ENCODE measurements at places on chromosomes 12 and 14.

DNA sequence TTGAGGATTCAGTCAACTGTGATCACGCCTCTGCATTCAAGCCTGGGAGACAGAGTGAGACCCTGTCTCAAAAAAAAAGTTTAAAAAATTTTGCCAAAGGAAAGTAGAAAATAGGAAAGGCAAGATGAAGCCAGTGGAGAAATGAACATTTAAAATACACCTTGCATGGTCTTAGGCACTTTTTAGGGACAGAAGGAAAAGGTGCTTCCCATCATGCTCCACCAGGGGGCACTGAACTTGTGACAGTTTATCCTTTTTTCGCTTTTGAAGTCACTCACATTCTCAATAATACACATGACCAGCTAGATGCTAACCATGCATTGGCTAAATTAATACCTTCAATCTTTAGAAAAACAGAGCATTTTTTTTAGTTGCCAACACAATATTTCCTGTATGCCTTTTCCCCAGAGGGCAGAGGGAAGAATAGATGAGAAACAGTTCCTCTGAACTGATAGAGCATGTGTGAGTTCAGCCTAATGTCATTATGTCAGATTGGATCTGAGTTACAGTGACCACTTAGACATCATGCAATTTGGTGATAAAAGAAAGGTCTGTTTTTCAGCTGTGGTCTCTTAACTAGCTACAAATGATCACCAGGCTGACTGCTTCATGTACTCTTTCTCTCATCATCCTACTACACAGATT lies 221.8 kb upstream of the SSTR1 start:
- no peak for DNase-seq

GRCh38 chr14:47240748-47241437 lies 434.5 kb downstream of the MDGA2 start:
- DNase-seq, result no peak

DNA sequence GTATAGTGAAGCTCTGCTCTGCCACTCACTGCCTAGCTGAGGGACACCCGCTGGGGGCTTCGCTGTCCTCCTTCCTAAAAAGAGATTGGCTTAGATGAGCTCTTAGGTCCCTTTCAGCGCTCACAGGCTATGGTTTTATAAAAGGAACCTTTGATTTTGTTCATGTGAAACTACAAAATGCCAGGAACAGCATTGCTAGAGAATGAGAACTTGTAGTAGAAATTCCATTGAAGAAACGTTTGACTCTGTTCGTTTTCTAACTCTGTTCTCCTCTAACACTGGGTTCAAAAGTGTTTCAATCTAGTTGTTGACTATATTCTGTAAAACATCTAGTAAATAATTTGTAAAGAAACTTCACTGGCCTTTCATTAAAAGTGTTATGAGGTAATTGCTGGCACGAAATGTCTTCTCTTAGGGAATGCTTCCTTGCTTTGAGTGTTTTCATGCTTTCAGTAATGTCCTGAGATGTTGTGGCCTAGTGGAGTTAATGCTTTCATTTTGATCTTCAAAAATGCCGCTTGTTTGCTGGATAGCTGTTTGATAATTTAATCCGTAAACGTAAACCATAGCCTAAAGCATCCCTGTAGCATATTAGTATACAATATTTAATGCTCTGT lies 1.6 kb downstream of the MARK3 start:
- no peak for DNase-seq

- DNase-seq, result no peak
Measured at GRCh38 chr14:56891226-56891625, 80.9 kb upstream of the OTX2 start.

DNA sequence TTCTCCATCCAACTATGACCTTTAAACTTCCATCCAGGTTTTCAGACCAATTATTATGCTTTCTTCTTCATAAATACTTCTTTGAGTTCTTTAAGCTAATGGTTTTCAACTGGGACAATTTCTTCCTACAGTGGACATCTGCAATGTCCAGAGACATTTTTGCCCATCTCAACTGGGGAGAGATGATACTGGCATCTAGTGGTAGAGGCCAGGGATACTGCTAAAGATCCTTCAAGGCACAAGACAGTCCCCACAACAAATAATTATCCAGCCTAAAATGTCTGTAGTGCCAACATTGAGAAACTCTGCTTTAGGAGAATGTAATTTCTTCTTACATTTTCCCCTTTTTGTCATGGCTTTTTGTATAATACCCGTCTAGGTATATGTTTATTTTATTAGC lies 10.6 kb downstream of the TRHDE start:
- DNase-seq, result no peak

DNA sequence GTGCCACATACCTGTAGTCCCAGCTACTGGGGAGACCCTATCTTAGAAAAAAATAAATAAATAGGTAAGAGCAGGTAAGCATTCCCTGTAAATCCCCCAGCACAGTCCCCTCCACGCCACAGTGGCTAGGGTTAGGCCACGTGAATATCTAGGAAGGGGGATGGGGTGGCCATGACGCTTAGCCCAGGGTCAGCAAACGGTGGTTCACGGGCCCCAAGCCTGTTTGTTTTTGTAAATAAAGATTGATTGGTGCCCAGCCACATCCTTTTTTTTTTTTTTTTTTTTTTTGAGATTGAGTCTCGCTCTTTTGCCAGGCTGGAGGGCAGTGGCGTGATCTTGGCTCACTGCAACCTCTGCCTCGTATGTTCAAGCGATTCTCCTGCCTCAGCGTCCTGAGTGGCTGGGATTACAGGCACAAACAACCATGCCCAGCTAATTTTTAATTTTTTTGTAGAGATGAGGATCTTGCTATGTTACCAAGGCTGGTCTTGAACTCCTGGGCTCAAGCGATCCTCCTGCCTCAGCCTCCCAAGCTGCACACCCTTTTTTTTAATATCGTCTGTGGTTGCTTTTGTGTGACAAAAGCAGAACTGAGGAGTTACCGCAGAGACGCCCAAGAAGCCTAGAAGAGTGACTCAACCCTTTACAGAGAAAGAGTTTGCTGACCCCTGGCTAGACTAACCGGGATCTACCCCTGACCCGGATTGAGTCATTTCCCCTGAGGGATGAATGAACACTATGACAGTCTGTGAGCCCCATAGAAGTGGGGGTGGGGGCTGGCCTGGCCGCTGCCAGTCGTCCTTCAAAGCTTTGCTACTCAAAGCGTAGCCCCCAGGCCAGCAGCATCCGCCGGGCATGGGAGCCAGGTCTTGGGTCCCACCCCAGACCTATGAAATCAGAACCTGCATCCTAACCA lies 113.7 kb upstream of the NCOR2 start:
- no peak for DNase-seq

- no peak for DNase-seq
Measured at GRCh38 chr12:124673801-124674617, 106.6 kb upstream of the NCOR2 start.

DNA sequence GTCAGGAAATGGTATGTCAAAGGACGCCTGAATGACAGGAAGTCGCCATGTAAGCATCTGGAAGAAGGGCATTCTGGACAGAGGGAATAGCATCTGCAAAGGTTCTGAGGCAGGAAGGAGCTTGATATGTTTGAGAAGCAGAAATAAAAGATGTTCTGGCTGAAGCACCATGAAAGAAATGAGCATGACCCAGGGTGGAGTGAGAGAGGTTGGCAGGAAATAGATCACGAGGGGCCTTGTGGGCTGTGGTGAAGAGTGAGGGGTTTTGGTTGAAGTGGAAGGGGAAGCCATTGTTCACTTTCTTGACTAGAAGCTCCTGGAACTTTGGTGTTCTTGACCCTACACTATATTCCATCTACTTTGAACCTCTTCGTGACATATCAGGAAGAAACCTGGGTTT lies 99.4 kb upstream of the PARP11 start:
- DNase-seq, result no peak

- no peak for DNase-seq
Measured at GRCh38 chr14:53064475-53064874, 88.6 kb downstream of the DDHD1 start.

GRCh38 chr12:64192644-64193444 lies 29.3 kb downstream of the KICS2 start:
- DNase-seq, result no peak

GRCh38 chr12:63935361-63935760 lies 90.9 kb downstream of the SRGAP1 start:
- DNase-seq, result no peak

DNA sequence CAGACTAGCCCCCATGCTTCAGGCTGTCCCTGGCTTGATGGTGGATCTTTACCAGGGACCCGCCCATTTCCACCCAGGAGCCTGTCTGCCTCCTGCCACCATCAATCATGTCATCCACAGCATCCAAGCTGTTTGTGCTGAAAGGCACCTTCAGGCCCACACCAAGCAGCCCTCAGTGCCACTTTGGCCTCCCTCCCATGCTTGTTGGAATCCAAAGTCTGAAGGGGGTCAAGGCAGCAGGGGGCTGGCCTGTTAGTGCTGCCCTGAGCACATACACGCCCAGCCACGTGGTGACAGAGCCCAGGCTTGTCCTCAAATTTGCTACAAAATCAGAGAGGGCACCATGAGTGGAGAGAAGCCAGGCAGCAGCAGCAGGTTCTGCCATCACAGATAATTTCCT lies 1146.8 kb downstream of the FSCB start:
- no peak for DNase-seq

DNA sequence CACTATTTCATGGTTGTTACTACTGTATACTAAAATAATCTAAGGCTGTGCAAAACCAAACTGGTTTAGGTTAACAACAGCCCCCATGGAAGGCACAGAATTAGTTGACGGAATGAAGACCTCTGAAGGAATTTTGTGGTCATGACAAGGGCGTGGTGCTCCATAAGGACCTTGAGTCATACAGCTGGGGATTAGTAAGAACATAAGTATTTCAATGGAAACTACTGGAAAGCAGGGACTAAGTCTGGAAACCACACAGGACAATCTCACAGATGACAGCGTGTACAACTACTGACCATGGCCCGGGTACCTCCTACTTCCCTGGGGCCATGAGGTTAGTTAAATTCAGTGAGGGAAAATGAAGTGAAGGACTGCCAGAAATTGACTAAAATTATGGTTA lies 98.5 kb upstream of the PLEKHA5 start:
- no peak for DNase-seq

DNA sequence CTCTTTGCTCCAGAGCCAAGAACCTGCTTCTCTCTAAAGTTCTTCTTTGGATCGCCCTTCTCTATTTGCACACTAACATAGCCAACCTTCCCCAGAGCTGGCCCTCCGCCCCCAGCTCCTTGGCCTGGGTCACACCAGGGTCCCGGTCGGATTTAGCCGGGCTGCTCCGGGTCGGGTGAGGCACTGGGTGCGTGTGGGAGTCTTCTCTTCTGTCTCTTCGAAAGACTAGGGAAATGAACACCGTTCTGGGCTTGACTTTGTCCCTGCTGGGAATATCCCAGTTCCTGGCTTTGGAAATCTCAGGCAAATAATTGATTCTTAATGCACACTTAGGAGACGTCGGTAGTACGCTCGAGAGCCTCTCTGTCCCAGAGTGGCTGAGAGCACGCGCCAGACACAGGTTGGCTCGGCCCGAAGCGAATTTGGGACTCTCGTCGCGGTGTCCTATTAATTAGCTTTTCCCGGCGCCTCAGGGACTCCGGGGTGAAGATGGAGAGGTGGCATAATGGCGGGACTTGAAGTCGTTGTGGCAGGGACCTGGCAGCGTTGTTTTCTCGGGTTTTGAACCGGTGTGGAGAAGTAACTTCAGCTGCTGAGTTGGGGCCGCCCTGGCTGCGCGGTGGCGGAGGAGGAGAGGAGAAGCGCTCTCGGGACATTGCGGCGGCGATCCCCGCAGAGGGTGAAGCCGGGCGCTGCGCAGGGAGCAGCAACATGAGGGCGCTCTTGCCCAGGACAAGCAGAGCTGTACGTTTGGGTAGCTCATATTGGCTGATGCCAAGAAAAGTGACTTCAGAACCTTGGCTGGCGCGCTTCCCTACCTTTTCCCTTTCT lies 7.5 kb downstream of the FOXG1 start:
- DNase-seq, result no peak

- no peak for DNase-seq
Measured at GRCh38 chr12:69719336-69720316, 19.0 kb upstream of the RAB3IP start.

- no peak for DNase-seq
Measured at GRCh38 chr12:25971654-25972041, 13.2 kb downstream of the RASSF8 start.

- no peak for DNase-seq
Measured at GRCh38 chr12:102631274-102631673, 150.9 kb upstream of the IGF1 start.

DNA sequence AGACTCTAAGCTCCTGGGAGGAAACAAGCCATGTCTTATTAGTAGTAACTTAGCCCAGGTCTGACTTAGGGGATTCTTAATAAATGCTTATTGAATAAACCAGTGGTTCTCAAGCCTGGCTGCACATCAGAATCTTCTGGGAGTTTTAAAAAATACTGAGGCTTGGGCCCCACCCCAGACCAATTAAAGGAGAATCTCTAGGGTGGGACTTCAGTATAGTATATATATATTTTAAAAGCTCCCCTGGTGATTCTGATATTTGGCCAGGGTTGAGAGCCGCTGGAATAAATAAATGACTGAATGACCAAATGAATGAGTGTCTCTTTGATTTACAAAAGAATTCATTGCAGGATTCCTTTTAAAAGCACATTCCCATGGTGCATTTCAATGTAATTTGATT lies 151.5 kb upstream of the GSC start:
- no peak for DNase-seq

DNA sequence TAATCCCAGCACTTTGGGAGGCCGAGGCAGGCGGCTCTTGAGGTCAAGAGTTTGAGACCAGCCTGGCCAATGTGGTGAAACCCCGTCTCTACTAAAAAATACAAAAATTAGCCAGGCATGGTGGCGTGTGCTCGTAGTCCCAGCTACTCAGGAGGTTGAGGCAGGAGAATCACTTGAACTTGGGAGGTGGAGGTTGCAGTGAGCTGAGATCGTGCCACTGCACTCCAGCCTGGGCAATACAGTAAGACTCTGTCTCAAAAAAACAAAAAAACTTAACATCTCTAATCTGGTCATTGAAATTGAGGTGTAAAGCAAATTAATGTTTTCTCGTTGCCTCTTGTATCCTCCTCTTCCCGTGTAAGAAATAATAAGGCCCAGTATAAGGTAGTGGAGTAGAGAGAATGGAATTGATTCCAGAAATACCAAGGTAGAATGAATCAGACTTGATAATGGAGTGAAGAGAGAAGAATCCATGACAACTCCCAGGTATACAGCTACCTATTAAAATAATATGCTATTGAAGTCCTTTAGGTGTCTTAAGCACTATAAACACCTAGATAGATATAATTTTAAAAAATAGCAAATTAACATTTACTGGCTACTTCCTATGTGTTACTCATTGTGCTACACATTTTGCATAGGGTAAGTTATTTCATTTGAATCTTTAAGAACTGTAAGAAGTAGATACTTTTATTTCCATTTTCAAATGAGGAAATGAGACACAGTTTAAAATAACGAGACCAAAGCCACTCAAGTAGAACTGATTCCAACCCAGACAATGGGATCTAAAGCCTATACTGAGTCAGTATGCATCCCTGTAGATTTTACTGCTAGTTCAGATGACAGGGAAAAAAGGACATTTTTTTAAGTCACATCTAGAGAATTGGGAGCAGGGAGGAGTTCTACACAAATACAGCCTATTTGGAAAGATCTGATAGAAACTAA lies 23.2 kb downstream of the RAP1B start:
- no peak for DNase-seq

GRCh38 chr12:128801879-128802391 lies 21.8 kb downstream of the SLC15A4 start:
- no peak for DNase-seq
